ENCODE measurements at places on chromosomes 5 and 9.

GRCh38 chr5:79850316-79850822 is 140.7 kb downstream of the MTX3 start:
- no peak for DNase-seq

DNA sequence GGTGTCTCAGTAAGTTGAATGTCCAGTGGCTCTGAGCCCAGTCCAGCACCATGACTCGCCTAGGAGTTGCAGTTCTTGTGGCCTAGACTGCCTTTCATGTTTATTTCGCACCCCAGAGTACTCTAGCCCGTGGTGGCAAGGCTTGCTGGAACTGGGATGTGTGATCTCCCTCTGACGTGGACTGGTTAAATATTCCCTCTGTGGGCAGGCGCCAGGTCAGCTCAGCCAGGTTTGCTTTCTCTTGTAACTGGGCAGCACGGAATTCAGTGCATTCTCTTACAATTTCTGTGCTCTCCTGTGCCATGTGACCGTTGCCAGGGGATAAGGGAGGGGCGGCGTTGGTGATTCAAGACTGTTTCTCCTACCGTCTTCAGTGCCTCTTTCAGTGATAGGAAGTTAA is 270.8 kb downstream of the KDM4C start:
- DNase-seq, result no peak

DNA sequence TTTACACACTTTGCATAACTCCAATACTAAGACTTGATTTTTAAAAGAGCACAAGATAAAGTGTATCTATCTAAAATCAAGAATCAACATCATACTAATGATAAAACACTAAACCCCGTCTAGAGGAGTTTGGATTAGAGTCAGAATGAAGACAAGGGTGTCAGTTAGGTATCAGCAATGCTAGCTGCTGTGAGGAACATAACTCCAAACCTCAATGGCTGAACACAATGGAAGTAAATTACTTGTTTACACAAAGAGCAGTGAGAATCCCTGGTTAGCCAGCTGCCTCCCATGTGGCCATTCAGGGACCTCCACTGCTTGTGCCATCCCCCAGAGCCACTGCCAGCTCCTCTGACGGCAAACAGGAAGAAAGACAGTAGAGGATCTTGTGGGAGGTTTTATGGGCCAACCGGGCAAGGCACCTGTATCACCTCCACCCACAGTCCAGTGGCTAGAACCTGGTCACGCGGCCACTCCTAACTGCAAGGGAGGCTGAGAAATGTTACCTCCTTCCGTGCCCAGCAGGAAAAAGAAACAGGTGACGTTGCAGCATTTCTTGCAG is 24.0 kb upstream of the GRHPR start:
- no peak for DNase-seq

GRCh38 chr5:137715456-137715855 is 20.4 kb downstream of the KLHL3 start:
- no peak for DNase-seq

GRCh38 chr9:108417726-108418125 is 438.1 kb downstream of the ACTL7B start:
- DNase-seq, result no peak

GRCh38 chr5:64784451-64785025 is 15.8 kb downstream of the CWC27 start:
- peak; percentile 70 for DNase-seq

- no peak for DNase-seq
Observed at GRCh38 chr5:118967059-118967508, 21.3 kb downstream of the DTWD2 start.

GRCh38 chr9:89675058-89675742 is 70.4 kb downstream of the GADD45G start:
- DNase-seq, result no peak

GRCh38 chr9:82466616-82467260 is 478.2 kb downstream of the SPATA31D1 start:
- DNase-seq, result no peak

Measured in activated gamma-delta T cell treated with Interleukin-2 at 50 U/mL for 16 hours (primary cell).